ENCODE measurements at places on chromosomes 2 and 18.

DNA sequence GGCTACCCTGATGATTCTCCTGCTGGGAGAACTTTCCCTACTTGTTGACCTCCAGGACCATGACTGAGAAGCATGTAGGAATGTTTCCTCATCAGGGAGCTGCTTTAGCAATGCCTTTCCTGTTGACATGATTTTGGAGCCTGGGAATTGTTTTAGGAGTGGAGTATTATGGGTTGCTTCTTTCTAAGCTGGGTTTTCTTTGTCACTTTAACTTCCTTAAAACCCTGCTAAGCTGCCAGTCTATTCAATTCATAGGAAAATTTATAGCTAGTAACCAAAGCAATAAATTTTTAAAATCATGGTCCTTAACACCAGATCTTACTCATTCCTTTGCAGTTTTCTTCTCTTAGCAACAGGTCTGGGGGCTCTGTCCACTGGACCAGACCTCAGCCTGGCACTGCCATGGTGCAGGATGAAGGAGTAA, 125.6 kb upstream of the TACR1 start:
- no peak for DNase-seq

DNA sequence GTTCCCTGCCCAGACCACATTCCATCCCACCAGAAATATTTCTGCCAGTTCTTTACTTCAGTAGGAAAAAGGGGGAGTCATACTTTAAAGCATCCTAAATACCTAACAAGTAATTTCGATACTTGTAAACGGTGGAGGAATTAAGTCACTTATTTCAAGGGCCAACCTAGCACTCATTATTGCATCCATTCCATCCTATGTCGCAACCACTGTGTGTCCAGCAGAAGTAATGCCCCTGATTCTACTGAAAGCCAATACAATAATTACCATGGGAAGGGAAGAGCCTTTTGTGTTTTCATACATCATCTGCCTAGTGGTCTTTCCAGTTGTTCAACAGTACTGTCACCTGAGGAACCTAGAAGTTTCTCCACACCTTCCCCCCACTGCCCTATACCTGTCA, 12.5 kb downstream of the SERPINB8 start:
- DNase-seq, result no peak

DNA sequence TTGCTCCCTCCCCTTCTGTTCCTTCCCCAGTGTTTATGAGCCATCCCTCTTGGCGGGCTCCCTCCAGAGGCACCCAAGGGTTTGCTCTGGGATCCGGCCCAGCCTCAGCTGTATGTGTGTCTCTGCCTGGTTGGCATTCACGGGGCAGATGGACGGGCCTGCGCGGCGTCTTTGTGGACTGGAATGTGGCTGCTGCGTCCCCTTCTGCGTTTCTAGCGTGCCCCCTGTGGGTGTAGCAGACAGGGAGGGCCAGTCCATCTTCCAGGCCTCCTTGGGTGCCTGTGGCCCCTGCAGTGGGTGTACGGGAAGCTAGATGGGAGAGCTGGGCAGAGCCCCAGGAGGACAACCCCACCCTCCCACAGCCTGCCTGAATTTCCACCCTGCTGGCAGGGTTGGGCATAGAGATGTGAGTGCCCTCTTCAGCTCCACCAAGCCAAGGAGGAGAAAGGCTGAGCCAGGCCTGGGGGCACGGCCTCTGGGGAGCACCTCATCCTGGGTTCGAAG, 15.7 kb downstream of the GPC1 start:
- DNase-seq, result no peak

DNA sequence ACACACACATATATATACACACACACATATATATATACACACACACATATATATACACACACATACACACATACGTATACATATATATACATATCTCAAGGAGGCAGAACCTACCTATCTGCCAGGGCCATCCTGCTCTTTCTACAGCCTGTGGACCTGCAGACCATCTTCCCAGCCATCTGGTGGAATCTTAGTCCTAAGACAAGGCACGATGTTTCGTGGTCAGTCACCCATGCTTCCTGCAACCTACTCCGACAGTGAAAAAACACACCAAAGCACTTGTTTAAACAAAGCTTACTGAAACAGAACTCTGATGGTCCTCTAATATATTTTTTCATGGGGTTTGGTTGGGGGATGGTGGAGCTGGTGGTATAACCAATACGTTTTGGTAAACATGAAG, 164.2 kb upstream of the ZNF521 start:
- DNase-seq, result no peak

- DNase-seq, result no peak
Observed at GRCh38 chr2:148548716-148549400, 95.7 kb upstream of the EPC2 start.

- DNase-seq, result no peak
Observed at GRCh38 chr2:131046918-131047652, 46.2 kb downstream of the FAM168B start.

DNA sequence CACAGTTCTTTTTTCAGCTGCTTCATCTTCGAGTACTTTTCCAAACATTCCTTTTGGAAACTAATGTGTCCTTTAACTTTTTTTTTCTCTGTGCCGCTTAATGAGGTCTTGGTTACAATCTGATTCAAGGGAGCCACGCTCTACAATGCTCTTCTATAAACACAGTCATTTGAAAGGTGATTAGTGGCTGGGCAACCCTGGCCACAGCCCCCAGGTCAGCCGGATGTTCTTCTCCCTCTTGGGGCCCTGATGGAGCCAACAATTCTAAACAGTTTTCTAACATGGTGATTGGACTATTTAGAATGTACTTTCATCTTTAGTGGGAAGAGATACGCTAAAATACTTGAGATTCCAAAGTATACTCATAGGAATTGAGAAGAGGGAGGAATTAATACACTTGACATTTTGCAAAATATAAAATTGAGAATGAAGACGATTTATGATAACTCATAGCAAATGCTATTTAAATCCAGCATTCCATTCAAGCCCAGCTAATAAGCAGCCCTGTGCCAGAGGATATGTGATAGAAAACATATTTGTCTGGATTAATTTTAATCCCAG, 83.7 kb upstream of the MBOAT2 start:
- no peak for DNase-seq

DNA sequence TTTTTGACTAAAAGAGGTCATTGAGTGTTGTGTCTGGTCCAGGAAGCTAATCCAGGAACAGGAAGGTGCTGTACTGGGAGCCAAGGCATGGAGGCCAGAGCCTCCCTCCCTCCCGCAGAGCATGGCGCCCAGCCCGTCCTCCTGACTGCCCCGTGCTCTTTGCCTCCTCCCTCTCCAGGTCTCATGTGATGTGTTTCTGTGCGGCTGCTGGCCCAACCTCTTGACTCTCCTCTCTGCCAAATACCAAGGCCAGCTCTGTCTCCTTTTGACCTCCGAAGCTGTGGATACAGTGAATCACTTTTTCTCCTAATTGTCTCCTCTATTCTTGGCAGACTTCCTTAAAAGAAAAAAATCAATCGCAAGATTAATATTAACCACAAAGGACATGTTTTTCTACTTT, 284.1 kb downstream of the PHLPP1 start:
- DNase-seq, result no peak

DNA sequence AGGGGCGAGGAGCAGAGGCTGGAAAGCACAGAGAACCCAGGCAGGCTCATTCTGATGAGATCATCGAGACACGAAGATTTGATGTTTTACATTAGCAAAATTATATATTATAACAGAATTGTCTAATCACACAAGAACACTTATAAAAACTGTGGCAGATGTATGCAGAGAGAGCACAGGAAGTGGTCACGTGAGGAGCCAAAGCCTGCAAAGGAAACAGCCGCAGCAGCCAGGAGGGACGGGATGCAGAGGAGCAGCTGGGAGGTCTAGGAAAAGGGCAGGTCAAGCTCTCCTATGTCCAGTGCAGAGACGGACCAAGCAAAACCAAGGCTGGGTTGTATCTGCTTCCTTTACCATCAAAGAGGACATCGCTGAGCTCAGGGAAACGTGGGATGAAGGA, 355.1 kb upstream of the MYT1L start:
- no peak for DNase-seq

- no peak for DNase-seq
Observed at GRCh38 chr2:172452845-172453244, 25.5 kb downstream of the ITGA6 start.

DNA sequence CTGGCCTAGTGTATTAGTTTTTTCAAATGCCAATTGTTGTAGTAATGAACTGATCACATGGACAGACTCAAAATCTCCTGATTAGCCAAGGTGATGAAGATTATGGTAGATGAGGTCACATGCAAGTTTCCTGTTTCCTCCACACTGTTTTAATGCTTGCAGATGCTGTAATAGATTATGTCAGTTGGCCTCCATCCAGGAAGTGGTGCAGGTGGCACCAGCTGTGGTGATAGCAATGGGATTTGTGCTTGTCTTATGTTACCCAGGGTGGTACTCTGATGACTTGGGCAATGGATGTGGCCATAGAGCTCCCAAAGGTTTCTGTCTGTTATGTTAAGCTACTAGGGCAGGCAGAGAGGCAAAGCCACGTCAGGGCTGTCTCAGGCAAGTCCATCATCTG, 332.9 kb upstream of the DDX18 start:
- no peak for DNase-seq

DNA sequence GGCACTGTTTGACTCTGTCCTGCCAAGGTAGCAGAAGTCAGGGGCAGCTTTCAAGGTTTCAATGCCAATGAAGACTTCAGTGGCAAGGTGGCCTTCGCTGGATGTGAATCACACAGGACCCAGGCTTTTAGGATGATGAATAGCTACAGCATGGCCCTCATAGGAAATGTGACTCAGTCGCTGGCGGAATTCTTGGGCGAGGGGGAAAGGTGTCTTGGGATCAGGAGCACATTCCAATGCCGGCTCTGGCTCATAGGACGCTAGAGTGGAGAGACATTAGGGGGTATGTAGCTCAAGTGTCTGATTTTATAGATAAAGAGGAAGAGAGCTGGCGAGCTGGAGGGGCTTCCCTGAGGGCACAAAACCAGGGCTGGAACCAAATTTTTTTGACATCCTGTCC, 68.6 kb downstream of the SMIM21 start:
- no peak for DNase-seq

DNA sequence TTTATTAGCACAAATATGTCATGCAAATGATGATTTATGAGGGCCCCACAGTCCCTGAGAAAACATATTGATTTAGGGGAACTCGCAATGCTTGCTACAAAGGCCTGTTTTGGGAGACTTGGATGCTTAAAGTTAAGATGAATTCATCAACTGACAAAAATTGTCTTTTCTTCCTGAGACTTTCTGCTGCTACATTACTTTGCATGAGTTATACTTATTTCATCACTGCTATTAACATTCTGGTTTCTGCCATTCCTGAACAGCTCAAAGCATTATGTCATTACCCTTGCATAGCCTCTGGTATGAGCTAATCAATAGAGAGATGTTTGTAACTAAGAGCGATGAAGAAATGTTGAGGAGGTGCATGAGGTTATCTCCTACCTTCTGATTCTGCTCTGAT, 74.4 kb downstream of the SOX11 start:
- no peak for DNase-seq

DNA sequence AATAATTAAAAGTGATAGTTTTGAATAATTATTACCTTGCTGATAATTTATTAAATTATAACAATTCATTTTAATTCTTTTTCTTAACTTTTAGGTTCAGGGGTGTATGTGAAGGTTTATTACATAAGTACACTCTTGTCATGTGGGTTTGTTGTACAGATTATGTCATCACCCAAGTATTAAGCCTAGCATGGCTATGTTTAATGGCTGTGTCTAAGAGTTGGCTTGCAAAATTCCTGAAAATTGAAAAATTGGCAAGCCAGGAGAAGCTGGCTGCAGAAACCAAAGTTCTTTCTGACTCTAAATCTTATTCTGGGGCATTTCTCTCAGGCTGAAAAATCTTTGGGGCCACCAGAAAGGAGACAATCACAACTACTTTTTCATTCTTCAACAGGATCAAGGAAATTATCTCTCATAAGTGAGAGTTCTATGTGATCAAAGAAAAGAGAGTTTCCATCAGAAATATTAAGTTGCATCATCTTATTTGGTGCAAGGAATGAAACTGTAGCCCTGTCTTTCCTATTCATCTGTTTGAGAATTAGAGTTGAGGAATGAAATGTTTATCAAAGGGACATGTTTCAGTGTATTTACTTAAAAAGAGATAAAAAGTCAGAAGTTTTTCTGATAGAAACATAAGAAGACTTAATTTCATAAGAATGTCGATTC, 412.1 kb upstream of the CDH2 start:
- no peak for DNase-seq

DNA sequence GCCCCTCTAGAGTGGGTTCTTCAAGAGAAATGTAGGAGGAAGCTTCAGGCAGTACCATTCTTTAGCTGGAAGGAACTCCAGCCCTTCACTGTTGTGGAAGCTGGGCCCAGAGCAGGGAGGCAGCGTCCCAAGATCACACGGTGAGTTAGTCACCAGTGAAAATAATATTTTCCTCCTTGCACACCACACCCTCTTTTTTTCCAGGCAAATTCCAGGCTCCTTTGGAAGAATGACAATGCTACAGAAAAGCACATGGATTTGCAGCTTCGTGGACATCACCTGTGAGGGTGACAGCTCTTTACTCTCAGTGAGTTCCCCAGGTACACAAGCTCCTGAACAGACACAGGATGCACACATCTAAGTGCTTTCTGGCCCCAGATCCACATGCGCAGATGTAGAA, 157.1 kb downstream of the COL6A3 start:
- no peak for DNase-seq

GRCh38 chr2:174680221-174680620, 82.6 kb upstream of the WIPF1 start:
- DNase-seq, result no peak

- DNase-seq, result no peak
Observed at GRCh38 chr18:21851327-21851961, 110.9 kb downstream of the MIB1 start.

DNA sequence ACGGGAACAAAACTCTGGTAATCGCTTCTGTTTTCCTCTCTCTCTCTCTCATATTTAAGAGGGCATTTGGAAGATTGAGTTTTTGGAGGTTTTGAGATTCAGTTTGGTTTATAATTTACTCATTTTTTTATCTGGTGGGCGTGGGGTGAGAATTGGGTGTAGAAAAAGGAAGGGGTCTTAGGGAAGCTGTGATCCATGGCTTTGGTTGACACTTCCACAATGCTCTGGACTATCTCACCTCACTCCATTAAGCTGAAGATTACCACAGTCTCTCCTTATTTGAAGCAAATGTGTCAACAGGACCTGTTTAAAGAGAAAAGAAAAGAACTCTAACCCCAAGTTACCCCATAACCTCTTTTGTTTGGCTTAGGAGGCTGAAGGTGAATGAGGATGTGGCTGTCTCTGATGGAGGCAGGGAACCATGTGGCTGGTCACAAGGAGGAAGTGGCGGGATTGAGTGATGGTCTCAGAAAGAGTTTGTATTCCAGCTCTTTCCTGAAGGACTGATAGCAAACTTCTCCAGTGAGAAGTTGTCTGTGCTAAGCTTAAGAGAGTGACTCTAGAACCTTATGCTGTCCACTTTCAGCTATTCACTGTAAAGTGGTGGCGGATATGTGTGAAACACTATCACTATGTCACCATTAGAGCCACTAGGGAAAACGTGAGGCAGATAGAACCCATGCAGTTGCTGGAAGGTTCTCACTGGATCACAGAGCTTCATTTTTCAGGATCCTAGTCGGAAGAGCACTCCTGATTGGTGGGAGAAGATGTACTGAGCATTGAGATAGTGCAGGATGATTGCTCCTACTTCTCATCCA, 934 bp downstream of the ZNF804A start:
- DNase-seq, result no peak

Data from stimulated activated CD4-positive, alpha-beta T cell treated with anti-CD3 and anti-CD28 coated beads, TNF-alpha, amount 100 ng/mL, for 1 hour (primary cell).